ENCODE measurements at places on chromosomes 16 and 17. TPM values are rescaled to one million over a fixed set of nuclear protein-coding genes. Genes with fewer than 3 reads are reported as not detected.

ADAMTS18 gene
- not detected for total RNA-seq

WIPI1 gene
- total RNA-seq = 241 TPM

ARRB2 gene
- total RNA-seq = 7.0 TPM

NMT1 gene
- 82.4 TPM for total RNA-seq

TEX2 gene
- 54.5 TPM for total RNA-seq

PRSS36 gene
- 2.1 TPM for total RNA-seq

AMFR gene
- total RNA-seq = 294 TPM

KRT27 gene
- total RNA-seq = not detected

TBC1D26 gene
- total RNA-seq = not detected

TSPOAP1 gene
- 1.9 TPM for total RNA-seq

CEMP1 gene
- total RNA-seq = not detected

HID1 gene
- total RNA-seq = 0.61 TPM

AGRP gene
- total RNA-seq = not detected

HIRIP3 gene
- total RNA-seq = 7.4 TPM

LRRC37A gene
- total RNA-seq = 0.73 TPM

GNG13 gene
- total RNA-seq = not detected

NTN1 gene
- total RNA-seq = 23.5 TPM

KIF18B gene
- 0.81 TPM for total RNA-seq

ZNF75A gene
- total RNA-seq = 26.2 TPM

STX1B gene
- total RNA-seq = 0.97 TPM

ITGAD gene
- total RNA-seq = not detected

QRICH2 gene
- 1.8 TPM for total RNA-seq

KRT14 gene
- 5.5 TPM for total RNA-seq

MARVELD3 gene
- total RNA-seq = 0.16 TPM

GCGR gene
- not detected for total RNA-seq

MYL4 gene
- not detected for total RNA-seq

TMEM92 gene
- not detected for total RNA-seq

SCNN1G gene
- total RNA-seq = not detected

C16orf92 gene
- total RNA-seq = not detected

CCL15 gene
- not detected for total RNA-seq

SKAP1 gene
- total RNA-seq = not detected

BOLA2B gene
- 65.0 TPM for total RNA-seq

SGF29 gene
- total RNA-seq = 8.8 TPM

MT4 gene
- not detected for total RNA-seq

ABCA9 gene
- total RNA-seq = 9.9 TPM

SLC6A2 gene
- not detected for total RNA-seq

DPEP3 gene
- not detected for total RNA-seq

CDK5RAP3 gene
- total RNA-seq = 64.2 TPM

CA5A gene
- total RNA-seq = not detected

NIP7 gene
- 23.9 TPM for total RNA-seq

CD300E gene
- total RNA-seq = not detected
